ENCODE measurements at places on chromosomes 1 and 21. TPM values are rescaled to one million over a fixed set of nuclear protein-coding genes. Genes with fewer than 3 reads are reported as not detected.

- H3K27ac ChIP-seq: no peak overlapping the region
- no peak for DNase-seq
- no peaks in the 10 kb centered on the region for H3K36me3 ChIP-seq
- H3K4me1 ChIP-seq: peaks cover 5% of the 10 kb centered on the region
- H3K4me3 ChIP-seq: no peak overlapping the region
Measured at GRCh38 chr1:161079436-161080110, 9.8 kb downstream of the NECTIN4 start.

DNA sequence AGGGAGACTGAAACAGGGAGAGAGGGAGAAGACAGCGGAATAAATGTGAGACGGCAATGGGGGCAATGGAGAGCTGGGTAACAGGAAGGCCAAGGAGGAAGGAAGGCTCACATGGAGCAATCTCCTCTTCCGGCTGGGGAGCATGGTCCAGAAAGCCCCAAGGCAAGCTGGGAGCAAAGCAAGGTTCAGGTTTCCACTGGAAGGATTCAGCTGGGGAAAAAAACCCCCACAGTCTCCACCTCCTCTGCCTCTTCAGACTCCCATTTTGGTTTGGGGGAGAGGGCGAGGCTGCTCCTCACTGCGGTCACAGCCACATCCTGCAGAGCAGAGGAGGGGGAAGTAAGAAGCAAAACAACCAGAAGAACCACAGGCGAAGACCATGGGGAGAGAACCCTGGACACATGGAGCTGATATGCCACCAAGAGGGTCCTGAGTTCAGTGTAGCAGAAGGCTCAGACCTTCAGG lies 650 bp downstream of the TNFAIP8L2 start:
- H3K36me3 ChIP-seq: peaks cover 20% of the 10 kb centered on the region
- DNase-seq: peak; percentile 79
- peak overlapping the region; percentile 99 for H3K27ac ChIP-seq
- no peaks in the 10 kb centered on the region for H3K27me3 ChIP-seq
- H3K4me1 ChIP-seq: peaks cover 66% of the 10 kb centered on the region

- H3K27me3 ChIP-seq: peaks cover 6% of the 10 kb centered on the region
- H3K36me3 ChIP-seq: no peaks in the 10 kb centered on the region
- no peaks in the 10 kb centered on the region for H3K4me1 ChIP-seq
- H3K27ac ChIP-seq: no peak overlapping the region
Measured at GRCh38 chr1:201251851-201252430, 31.4 kb upstream of the PKP1 start.

The TDRD5 gene
- total RNA-seq: not detected

The PSMD4 gene
- total RNA-seq: 168 TPM

The KIF14 gene
- 20.1 TPM for total RNA-seq

- peaks cover 13% of the 10 kb centered on the region for H3K36me3 ChIP-seq
- peaks cover 13% of the 10 kb centered on the region for H3K4me1 ChIP-seq
- H3K27me3 ChIP-seq: no peaks in the 10 kb centered on the region
- no peak overlapping the region for H3K27ac ChIP-seq
- no peak overlapping the region for H3K4me3 ChIP-seq
Measured at GRCh38 chr1:110677526-110677925, 2.8 kb upstream of the KCNA3 start.

The CHAF1B gene
- 35.1 TPM for total RNA-seq

GRCh38 chr1:245888809-245889208 lies 618.3 kb downstream of the SMYD3 start:
- peaks cover 16% of the 10 kb centered on the region for H3K36me3 ChIP-seq
- DNase-seq: no peak
- no peaks in the 10 kb centered on the region for H3K27me3 ChIP-seq
- H3K27ac ChIP-seq: no peak overlapping the region
- no peaks in the 10 kb centered on the region for H3K4me1 ChIP-seq

GRCh38 chr1:68751723-68752122 lies 254.8 kb upstream of the DEPDC1 start:
- no peaks in the 10 kb centered on the region for H3K27me3 ChIP-seq
- no peaks in the 10 kb centered on the region for H3K4me1 ChIP-seq
- H3K36me3 ChIP-seq: no peaks in the 10 kb centered on the region
- no peak overlapping the region for H3K4me3 ChIP-seq

DNA sequence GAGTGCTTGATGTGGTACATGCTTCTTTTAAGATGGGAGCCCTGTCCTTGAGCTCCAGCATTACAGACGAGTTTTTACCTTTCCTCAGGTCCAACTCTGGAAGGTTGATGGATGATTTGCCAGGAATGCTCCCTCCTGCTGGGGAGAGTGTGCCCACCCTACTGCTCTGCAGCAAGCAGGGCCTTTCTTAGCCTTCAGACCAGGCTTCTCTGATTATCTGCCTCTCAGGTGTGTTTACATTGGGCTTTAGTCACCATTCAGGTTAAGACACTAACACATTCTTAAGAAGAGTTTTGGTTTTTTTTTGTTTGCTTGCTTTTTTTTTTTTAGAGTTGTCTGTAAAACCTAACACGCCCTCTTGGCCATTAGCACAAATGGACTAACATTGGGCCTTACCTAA lies 301.8 kb downstream of the KCNT2 start:
- no peak for DNase-seq
- H3K36me3 ChIP-seq: no peaks in the 10 kb centered on the region
- H3K27me3 ChIP-seq: no peaks in the 10 kb centered on the region
- no peaks in the 10 kb centered on the region for H3K4me1 ChIP-seq

DNA sequence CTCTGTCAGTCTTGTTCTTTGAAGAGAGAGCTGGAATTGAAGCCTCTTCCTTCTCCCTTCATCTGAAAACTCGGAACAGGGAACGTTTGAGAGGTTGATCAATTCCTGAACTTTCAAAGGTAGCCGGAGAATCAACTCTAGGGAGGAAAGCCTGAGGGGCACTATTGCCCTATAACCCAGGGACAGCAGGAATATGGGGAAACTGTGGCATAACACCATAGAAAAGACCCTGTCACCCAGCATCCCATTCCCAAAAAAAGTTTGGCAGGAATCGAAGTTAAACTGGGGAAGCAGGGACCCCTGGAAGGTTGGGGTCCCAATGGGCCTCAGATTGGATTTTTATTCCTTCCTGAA lies 5.1 kb upstream of the NHLH1 start:
- peak overlapping the region; percentile 76 for H3K27ac ChIP-seq
- DNase-seq: no peak
- H3K4me3 ChIP-seq: no peak overlapping the region
- peaks cover 9% of the 10 kb centered on the region for H3K36me3 ChIP-seq

- H3K4me3 ChIP-seq: no peak overlapping the region
- no peak for DNase-seq
- H3K27me3 ChIP-seq: no peaks in the 10 kb centered on the region
- H3K36me3 ChIP-seq: no peaks in the 10 kb centered on the region
Measured at GRCh38 chr1:202016022-202016810, 5.8 kb downstream of the ELF3 start.

- H3K4me3 ChIP-seq: no peak overlapping the region
- peaks cover 33% of the 10 kb centered on the region for H3K27me3 ChIP-seq
- no peaks in the 10 kb centered on the region for H3K36me3 ChIP-seq
- peak overlapping the region; percentile 38 for H3K27ac ChIP-seq
- DNase-seq: no peak
Measured at GRCh38 chr1:119778886-119779560, 10.3 kb upstream of the HMGCS2 start.

- H3K27ac ChIP-seq: no peak overlapping the region
- no peaks in the 10 kb centered on the region for H3K4me1 ChIP-seq
- no peaks in the 10 kb centered on the region for H3K36me3 ChIP-seq
- no peak overlapping the region for H3K4me3 ChIP-seq
- peaks cover 42% of the 10 kb centered on the region for H3K27me3 ChIP-seq
- no peak for DNase-seq
Measured at GRCh38 chr1:169443923-169444322, 16.6 kb upstream of the CCDC181 start.

DNA sequence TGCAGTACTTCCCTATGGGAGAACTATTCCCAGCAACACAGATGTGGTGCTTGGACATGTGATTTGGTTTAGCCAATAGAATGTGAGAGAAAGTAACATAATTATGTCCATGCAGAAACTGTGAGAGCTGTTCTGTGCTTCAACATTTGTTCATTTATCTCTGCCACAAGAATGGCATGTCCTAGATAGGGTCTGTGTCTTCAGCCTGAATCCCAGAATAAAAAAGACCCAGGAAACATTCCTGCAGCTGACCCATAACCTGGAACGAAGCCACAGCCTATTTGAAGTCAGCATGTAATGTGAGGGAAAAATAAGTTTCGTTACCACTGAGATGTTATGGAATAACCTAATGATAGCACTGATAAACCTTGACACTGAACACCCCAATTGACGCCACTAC lies 552.0 kb upstream of the USP24 start:
- no peaks in the 10 kb centered on the region for H3K27me3 ChIP-seq
- no peaks in the 10 kb centered on the region for H3K36me3 ChIP-seq
- H3K27ac ChIP-seq: no peak overlapping the region
- DNase-seq: no peak
- no peak overlapping the region for H3K4me3 ChIP-seq

DNA sequence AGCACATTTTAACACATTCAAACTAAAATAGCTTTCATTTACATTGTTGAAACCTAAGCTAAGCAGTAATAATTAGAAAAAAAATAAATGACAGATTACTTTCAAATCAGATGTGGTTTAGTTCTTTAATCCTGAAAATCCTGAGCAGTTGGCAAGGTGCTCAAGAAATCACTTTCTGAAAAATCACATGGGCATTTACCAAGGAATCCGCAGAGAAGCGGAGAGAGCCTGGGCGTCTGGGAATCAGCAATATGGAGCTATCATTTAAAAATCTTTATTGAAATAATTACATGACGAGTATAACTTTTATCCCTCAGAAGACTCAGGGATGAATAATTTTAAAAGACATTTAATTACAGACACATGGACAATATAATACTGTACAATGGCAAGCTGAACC lies 30.2 kb downstream of the GRIK1 start:
- no peaks in the 10 kb centered on the region for H3K27me3 ChIP-seq
- no peaks in the 10 kb centered on the region for H3K36me3 ChIP-seq
- H3K4me1 ChIP-seq: no peaks in the 10 kb centered on the region
- H3K4me3 ChIP-seq: no peak overlapping the region
- no peak overlapping the region for H3K27ac ChIP-seq

The LRRC71 gene
- not detected for total RNA-seq

The DMBX1 gene
- total RNA-seq: 0.37 TPM

GRCh38 chr1:69738458-69739250 lies 170.9 kb downstream of the LRRC7 start:
- H3K36me3 ChIP-seq: peaks cover 1% of the 10 kb centered on the region
- H3K27me3 ChIP-seq: no peaks in the 10 kb centered on the region
- H3K27ac ChIP-seq: no peak overlapping the region
- H3K4me3 ChIP-seq: no peak overlapping the region
- H3K4me1 ChIP-seq: no peaks in the 10 kb centered on the region

DNA sequence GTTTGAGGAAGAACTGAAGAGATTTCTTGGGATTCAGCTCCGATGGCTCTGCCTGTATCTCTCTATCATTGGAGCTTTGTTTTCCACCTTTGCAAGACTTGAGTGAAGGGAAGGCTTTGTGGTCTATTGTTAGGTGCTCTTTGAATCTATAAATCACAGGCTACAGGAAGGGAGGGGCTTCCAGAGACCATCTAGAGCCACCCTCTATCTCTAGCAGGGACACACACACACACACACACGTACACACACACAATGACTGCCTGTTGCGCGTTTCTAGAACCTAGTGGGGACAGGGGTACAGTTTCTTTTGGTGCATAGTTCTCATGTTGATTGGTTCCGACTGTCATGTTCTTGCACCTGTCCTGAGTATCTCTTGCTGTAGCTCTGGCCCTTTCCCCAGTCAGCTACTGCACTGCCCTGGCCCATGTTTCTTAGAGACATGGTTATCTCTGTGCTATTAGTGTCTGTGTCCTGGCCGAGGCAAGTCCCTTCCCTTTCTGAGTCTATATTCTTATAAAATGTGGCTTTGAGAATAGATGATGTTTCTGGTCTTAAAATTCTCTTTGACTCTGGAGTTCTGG lies 60.7 kb downstream of the MAN1C1 start:
- no peak overlapping the region for H3K27ac ChIP-seq
- peaks cover 23% of the 10 kb centered on the region for H3K27me3 ChIP-seq
- H3K4me1 ChIP-seq: peaks cover 69% of the 10 kb centered on the region
- H3K36me3 ChIP-seq: no peaks in the 10 kb centered on the region
- peak overlapping the region; percentile 75 for H3K4me3 ChIP-seq

- H3K27ac ChIP-seq: no peak overlapping the region
- H3K4me3 ChIP-seq: no peak overlapping the region
- peaks cover 1% of the 10 kb centered on the region for H3K36me3 ChIP-seq
- no peaks in the 10 kb centered on the region for H3K27me3 ChIP-seq
- H3K4me1 ChIP-seq: no peaks in the 10 kb centered on the region
Measured at GRCh38 chr1:240344918-240345317, 253.2 kb downstream of the FMN2 start.

DNA sequence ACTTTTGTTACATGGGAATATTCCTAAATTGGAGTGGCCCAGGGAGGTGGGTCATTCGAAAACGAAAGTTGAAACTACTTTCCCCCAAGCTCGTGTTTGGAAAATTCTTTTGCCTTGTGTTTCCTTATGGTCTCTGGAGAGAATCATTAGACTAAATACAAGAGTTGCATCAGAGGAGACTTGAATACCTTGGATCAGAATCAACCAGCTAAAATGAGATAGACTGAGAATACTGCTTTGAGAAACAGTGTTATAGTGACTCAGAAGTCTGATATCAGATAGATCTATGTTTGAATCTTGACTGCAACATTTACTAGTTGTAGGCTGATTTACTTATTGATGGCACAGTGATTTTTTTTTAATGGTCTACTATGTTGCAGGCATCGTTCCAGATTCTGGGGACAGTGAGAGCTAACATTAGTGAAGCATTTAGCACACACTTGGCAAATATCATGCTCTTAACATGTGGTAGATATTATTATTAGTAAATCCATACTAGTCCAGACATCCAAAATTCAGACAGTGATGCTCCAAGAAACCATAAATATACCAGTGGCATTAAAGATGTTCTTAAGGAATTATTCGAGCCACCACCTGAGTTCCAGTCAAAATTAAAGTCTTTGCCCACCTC lies 12.9 kb upstream of the ACTN2 start:
- no peaks in the 10 kb centered on the region for H3K36me3 ChIP-seq
- H3K27ac ChIP-seq: no peak overlapping the region
- H3K4me3 ChIP-seq: no peak overlapping the region

The CFHR5 gene
- total RNA-seq: not detected

- H3K4me3 ChIP-seq: no peak overlapping the region
- H3K4me1 ChIP-seq: no peaks in the 10 kb centered on the region
- no peaks in the 10 kb centered on the region for H3K36me3 ChIP-seq
- H3K27me3 ChIP-seq: no peaks in the 10 kb centered on the region
- DNase-seq: no peak
Measured at GRCh38 chr1:62746086-62746808, 37.7 kb upstream of the ATG4C start.

The AGBL4 gene
- not detected for total RNA-seq

The THAP3 gene
- total RNA-seq: 27.0 TPM

- H3K27ac ChIP-seq: no peak overlapping the region
- peaks cover 21% of the 10 kb centered on the region for H3K4me1 ChIP-seq
- H3K27me3 ChIP-seq: peaks cover 15% of the 10 kb centered on the region
- no peaks in the 10 kb centered on the region for H3K36me3 ChIP-seq
- no peak overlapping the region for H3K4me3 ChIP-seq
Measured at GRCh38 chr1:212477680-212478466, 45.2 kb downstream of the NENF start.

The ASB17 gene
- not detected for total RNA-seq

Data from activated T-cell treated with anti-CD3 and anti-CD28 coated beads, Interleukin-2, amount 50 U/mL, for 72 hours (primary cell).